ENCODE measurements at places on chromosomes 12 and 14. TPM values are rescaled to one million over a fixed set of nuclear protein-coding genes. Genes with fewer than 3 reads are reported as not detected.

Gene IL31
- total RNA-seq: not detected

Gene SETD1B
- total RNA-seq: 7.2 TPM

Gene COCH
- total RNA-seq: 0.65 TPM

Gene SYCP3
- 0.67 TPM for total RNA-seq

Gene GZMH
- not detected for total RNA-seq

Gene RERGL
- not detected for total RNA-seq

Gene PLBD1
- 0.10 TPM for total RNA-seq

Gene TNFAIP2
- total RNA-seq: 95.0 TPM

Gene LRRC9
- total RNA-seq: not detected

Gene ABCD2
- not detected for total RNA-seq

Gene AICDA
- total RNA-seq: not detected

Gene DPY19L2
- total RNA-seq: 0.29 TPM

Gene CRIP2
- 236 TPM for total RNA-seq

Gene SIX4
- 6.9 TPM for total RNA-seq

Gene ANO2
- 58.5 TPM for total RNA-seq

Gene RASSF3
- total RNA-seq: 35.9 TPM

Gene RASSF9
- 4.3 TPM for total RNA-seq

Gene CLEC7A
- not detected for total RNA-seq

Gene DPPA3
- total RNA-seq: not detected

Gene NFATC4
- 11.4 TPM for total RNA-seq

Gene ORAI1
- total RNA-seq: 20.6 TPM

Gene CFAP251
- total RNA-seq: 2.9 TPM

Gene SLC38A4
- 0.33 TPM for total RNA-seq

Gene INSM2
- total RNA-seq: not detected

Gene GZMB
- total RNA-seq: not detected

Gene CLEC2B
- 20.3 TPM for total RNA-seq

Gene AACS
- total RNA-seq: 18.9 TPM

Gene SYNDIG1L
- total RNA-seq: not detected

Gene RASAL1
- not detected for total RNA-seq

Gene TAS2R13
- 2.4 TPM for total RNA-seq

Gene OVCH1
- not detected for total RNA-seq

Gene TAPBPL
- 8.2 TPM for total RNA-seq
